ACHN (cell line): ENCODE measurements at places on chromosomes 13 and 19.

DNA sequence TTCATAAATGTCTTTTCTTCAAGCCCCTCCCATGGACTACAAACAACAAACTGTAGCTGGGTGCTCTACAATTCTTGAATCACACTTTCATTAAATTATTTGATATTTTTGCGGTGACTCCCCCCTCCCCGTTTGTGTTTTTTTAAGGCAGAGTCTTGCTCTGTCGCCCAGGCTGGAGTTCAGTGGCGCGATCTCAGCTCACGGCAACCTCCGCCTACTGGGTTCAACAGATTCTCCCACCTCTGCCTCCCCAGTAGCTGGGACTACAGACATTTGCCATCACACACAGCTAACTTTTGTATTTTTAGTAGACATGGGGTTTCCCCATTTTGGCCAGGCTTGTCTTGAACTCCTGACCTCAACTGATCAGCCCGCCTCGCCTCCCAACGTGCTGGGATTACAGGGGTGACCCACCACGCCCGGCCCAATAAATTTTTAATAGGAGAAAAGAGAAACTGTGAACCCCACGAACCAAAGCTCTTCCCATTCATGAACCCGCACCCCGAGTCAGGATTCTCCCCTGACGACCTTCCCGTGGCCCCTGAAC, 703 bp downstream of the ZNF506 start:
- no peak for DNase-seq

- no peak for DNase-seq
Observed at GRCh38 chr19:32977280-32977679, 5.2 kb downstream of the FAAP24 start.

GRCh38 chr19:41998246-41999020, 4.4 kb upstream of the ATP1A3 start:
- DNase-seq = peak; percentile 56

DNA sequence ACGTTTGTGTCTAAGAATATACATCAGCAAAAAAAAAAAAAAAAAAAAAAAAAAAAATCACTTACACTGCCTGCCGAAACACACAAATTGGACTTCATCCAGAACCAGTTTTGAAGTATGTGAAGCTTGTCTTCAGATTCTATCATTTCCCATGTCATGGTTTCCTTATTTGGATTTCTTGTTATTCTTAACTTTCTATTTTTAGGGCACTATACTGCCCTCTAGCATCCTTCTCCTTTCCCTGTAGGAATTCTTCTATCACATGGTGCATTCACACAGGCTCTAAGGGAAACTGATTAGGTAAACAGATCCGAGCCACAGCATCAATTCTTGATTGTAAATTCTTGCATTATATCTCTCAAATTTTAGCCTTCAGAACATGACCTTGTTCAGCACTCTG, 1507.5 kb downstream of the OLFM4 start:
- peak; percentile 31 for DNase-seq

GRCh38 chr13:54373211-54373610, 1344.6 kb downstream of the OLFM4 start:
- no peak for DNase-seq

DNA sequence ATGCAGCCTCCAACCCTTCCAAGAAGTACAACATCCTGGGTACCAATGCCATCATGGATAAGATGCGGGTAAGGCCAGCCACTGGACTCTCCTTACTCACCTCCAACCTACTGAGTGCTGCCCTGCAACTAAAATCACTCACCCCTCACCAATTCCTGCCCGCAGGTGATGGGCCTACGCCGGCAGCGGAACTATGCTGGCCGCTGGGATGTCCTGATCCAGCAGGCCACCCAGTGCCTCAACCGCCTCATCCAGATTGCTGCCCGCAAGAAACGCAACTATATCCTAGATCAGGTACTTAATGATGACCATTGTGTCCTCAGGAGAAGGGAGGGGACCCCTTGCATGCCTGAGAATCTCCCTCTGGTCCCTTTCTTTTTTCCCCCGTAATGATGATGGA, 15.6 kb upstream of the CCDC97 start:
- no peak for DNase-seq

GRCh38 chr19:44814517-44814916, 5.6 kb downstream of the BCAM start:
- no peak for DNase-seq

GRCh38 chr13:71589032-71589431, 278.0 kb downstream of the DACH1 start:
- no peak for DNase-seq

DNA sequence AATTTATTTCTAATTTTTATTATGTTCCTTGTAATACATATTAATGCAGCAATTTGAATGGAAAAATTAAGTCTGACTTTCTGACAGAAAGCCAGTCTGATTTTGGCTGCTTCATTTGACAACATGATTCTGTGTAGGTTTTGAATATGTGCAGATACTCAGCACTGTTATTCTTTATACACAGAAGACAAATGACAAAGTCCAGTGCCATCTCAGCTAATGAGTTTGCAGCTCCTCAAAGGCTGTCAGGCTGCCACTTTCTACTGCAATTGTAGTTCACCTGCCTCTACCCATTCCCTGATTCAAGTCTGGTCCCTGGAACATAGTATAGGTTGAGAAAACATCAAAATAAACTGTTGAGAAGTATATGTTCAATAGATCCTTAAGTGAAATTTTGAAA, 2.9 kb upstream of the CHAMP1 start:
- DNase-seq = no peak

DNA sequence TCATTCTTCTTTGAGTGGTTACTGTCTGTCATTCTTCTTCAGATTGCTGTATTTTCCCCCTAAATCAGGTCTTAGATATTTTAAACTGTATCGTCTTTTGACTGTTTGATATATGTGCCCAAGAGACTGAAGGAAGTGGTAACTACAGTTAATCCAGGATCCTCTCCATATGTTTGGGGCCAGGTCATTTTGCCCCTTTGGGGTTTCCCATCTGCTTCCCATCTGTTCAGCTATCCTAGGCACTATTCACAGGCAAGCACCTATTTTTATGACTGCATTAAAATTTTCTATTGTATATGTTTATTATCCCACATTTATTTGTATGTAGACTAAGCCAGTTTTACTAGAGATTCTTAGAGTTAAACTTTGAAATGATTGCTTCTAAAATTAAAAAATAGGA, 244.2 kb downstream of the PCCA start:
- DNase-seq = no peak

DNA sequence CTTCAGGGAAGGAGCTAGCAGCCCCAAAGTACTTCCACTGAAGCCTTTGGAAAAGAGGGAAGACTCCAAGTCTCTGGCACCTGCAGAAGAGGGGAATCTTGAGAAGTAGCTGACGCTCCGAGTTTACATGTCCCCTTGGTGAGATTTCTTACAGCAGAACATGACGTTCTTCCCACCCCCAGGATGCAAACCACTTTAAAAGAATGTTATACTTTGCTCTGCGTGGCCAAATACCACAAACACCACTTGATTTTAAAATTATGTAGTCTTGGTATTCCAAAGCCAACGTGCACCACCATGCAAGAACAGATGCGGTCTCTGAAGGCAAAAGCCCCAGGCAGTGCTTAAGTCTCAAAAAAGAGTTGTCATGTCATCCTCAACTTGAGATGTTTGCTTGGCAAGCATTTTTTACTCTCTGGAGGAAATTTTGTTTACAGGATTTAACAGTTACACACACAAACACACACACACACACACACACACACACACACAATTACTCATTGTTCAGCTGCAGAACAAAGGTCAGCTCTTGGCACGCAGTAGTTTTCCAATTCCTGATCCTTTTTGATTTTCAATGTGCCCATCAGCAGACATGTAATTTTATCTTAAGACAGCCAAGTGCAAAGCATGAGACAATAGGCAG, 106.1 kb downstream of the RGCC start:
- DNase-seq = no peak

GRCh38 chr19:32265995-32266394, 79.4 kb upstream of the ZNF507 start:
- no peak for DNase-seq

DNA sequence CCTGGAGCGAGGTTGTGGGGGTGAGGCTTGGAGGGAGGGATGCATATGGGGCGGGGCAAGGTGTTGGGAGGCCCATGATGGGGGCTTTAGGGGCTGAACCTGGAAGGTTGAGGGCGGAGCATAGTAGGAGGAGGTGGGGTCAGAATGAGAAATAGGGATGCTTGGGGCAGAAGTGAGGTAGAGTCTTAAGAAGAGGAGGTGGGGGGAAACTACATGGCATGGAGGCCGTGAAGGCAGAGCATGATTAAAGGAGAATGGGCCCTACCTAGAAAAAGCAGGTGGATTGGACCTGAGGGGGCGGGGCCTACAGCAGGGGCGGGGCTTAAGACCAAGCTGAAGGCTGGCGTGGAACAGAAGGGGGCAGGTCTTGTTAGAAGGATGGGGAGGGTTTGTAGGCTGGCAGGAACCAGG, 799 bp downstream of the NR1H2 start:
- peak; percentile 10 for DNase-seq

GRCh38 chr19:33501693-33502356, 19.8 kb downstream of the PEPD start:
- DNase-seq = no peak

- DNase-seq = no peak
Observed at GRCh38 chr19:10701955-10702525, 801 bp downstream of the QTRT1 start.

- DNase-seq = no peak
Observed at GRCh38 chr19:19562665-19563347, 24.7 kb downstream of the CILP2 start.

DNA sequence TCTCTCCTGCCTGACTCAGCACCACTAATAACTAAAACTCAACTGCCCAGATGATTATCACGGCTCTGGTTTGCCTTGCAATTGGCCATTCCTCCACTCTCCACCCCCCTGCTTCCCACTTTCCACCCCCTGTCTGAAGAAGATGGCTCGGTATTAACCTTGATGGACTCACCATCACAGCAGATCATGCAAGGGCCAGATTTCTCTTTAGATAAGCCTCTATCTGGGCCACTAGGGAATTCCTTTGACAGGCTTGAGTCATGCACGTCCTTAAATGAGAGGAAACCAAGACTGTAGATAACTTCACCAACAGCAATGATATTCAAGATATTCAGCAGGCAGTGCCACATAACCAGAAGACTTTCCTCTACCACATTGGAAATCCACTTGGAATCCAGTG, 131.1 kb upstream of the NBEA start:
- DNase-seq = no peak

DNA sequence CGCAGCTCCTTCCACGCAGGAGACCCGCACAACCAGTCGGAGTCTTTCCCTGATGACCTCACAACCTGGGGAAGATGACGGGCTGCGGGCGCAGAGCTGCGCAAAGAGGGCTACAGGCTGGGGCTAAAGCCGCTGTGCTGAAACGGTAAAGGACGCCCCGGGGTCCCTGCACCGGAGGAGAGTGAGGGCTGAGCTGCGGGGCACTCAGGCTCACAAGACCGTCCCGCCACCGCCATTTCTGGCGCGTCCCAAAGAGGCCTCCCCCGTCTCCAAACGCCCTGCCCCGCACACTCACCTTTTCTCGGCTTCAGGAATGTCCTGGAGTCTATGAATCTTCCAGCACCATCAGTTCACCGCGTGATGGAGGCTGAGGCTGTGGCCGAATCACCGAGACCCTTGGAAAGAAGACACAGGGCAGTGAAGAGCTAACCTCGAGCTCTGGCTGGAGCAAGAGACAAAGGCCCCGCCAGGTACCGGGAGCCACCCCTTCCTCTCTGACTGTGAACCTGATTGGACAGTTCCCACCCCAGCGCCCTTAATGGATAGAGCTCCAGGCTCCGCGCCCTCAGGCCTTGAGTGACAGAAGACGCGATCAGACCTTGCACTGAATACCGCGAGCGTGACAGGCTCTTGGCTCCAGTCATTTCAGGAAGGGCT, 41.8 kb upstream of the ZNF429 start:
- DNase-seq = no peak

- no peak for DNase-seq
Observed at GRCh38 chr13:100983111-100983510, 308.5 kb upstream of the TMTC4 start.

DNA sequence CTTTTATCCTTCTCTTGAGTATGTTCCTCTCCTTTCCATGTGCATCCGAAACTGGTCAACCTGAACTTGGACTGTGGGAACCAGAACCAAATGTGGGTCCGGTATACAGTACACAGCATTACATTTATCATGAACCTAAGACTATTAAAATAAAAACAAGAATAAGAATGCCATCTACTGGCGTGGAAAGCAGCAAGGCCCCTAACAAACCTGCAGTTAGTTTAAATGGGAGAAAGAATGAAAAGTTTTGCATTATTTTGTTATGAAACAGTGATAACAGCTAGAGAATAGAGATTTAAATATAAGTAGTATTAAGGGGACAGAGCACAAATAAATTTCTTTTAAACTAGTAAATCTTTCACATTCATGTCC, 159.5 kb downstream of the RBM26 start:
- DNase-seq = no peak

DNA sequence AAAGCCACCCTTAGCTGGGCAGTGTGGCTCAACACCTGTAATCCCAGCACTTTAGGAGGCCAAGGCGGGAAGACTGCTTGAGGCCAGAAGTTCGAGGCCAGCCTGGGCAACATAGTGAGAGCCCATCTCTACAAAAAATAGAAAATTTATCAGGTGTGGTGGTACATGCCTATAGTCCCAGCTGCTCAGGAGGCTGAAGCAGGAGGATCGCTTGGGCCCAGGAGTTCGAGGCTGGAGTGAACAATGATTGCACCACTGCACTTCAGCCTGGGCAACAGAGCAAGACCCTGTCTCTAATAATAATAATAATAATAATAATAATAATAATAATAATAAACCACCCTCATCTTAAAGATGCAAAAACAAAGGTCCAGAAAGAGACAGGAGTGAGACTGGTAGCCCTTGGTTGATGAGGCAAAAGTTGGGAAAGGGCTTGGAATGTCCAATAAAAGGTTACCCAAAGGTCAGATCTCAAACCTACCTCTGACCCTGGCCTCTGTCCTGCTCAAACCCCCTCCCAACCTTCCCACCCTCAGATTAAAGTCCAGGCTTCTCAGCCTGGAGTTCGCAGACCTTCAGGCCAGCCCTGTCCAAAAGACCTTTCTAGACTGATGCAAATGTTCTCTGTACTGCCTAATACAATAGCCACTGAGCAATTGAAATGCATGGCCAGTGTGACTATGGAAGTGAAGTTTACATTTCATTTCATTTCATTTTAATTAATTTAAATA, 9.1 kb downstream of the ZNF575 start:
- DNase-seq = no peak

GRCh38 chr19:15154002-15154612, 46.7 kb downstream of the NOTCH3 start:
- peak; percentile 42 for DNase-seq

- no peak for DNase-seq
Observed at GRCh38 chr13:110971486-110971885, 56.6 kb upstream of the ANKRD10 start.

DNA sequence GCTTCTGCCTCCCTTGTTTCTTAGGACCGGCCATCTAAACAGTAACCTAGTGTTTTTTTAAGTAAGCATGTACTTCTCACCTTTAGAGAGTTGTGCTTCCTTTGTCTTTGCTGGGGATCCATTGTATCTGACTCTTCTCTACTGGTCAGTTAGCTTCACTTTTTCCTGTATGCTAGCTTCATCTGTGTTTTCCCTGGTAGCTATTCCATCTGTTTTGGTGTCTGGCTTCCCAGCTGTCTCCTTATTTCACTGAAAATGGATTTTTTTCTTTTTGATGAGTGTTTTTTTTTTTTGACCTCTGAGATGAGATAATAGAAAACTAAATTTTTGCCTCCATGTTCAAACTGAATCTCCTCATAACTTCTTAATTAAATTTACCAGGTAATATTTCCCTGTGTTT, 637.0 kb upstream of the SLC10A2 start:
- DNase-seq = no peak
